NCI-H2081 (cell line): ENCODE measurements at places on chromosomes 4 and X.

DNA sequence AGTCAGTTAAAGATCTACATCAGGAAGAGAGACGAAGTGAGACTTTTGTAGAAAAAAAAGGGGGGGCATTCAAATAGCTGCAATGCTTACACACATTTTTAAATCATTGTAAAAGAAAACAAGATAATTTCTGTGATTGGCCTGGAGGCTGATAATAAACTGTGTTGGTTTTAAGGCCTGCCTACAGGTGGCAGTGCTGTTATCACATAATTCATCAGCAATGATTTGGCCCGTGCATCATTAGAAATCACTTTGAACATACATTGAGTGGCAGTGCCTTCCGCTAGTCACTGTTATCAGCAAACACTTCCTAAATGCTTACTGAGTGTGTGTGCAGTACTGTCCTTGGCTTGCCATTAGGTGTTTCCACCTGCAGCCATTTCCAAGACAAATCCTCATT lies 831.9 kb downstream of the TRIML1 start:
- no peak for DNase-seq

- no peak for DNase-seq
These were observed 25.3 kb downstream of the FAM241A start for GRCh38 chr4:112170451-112170993.

GRCh38 chr4:184731056-184731455 lies 2.8 kb downstream of the CENPU start:
- peak; percentile 26 for DNase-seq

DNA sequence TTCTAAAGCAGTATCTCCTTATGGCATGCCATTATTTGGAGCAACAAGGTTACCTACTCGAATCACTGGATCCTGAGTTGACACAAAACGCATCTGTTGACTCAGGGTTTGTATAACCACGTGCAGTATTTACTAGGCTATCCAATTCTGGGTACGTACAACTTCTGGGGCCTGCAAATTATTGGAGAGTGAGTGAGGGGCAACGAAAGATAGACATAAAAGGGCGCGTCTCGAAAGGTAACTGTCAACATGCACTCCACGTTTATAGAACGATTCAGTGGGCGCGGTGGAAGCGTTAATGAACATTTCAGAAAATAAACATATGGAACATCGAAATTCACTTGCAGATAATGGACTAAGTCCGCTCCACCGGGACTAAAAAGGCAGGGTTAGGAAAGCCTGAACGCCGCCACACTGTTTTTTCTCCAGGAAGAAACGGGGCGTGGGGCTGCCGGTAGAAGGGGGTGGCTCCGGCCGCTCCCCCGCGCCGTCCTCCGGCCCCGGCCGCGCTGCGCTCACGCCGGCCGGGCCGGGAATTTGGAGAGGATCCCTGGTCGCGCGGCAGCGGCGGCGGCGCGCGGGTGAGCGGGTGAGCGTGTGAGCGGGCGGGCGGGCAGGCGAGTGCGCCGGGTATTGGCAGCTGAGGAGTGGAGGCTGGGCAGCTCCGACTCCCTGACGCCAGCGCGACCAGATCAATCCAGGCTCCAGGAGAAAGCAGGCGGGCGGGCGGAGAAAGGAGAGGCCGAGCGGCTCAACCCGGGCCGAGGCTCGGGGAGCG lies at the start of gene SMAD1:
Gene SMAD1, plus strand, starts transcription at position 690 of the 778 bp plus-strand sequence. CDS start 32,761 bp downstream, outside the sequence.
- DNase-seq = peak; percentile 69

DNA sequence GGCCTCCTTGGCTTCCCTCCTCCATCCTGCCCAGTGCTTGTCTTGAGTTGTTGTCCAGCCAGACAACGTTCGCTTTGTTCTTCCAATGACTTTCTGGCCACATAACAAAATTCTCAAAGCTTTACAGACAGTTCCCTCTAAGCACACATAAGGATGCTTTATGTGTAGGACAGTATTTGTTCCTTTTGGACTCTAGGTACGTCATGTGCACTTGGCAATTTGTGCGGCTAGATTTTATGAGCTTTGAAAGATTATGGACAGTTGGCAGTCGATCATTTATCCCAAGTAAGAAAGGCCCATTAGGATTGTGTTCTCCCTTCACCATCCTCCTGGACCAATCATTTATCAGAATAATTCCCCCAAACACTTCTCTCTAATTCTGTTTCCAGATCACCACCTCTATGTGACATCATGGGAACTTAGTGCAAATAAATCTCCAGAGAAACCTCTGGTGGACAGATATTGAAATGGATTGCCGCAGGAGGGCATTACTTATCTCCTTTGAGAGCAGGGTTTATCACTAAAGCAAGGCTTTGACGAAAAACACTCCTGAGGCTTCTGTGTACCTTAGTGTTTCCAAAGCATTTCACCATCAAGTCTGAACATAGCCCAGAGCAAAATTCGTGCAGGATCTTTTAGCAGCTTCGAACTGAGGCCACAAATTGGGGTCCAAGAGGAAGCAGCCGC lies 77.4 kb upstream of the BMPR1B start:
- DNase-seq = no peak

DNA sequence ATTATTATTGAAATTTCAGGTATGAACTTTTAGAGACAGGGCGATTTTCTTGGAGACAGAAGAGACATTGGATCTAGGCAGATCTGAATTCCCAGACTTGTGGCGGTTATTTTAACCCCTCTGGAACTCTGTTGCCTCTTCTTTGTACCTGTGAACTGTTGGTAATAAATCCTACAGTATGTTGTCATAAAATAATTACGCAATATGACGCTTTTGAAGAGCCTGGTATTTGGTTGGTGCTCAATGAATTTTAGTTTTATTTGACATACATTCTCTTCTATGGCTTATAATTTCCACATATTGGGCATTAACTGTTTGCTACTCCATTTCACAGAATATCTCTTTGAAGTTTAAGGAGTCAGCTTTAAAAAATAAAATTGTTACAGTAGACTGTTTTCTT lies 1496.1 kb upstream of the IGFBP7 start:
- no peak for DNase-seq

- DNase-seq = peak; percentile 83
These were observed 4.1 kb upstream of the UGT2B7 start for GRCh38 chr4:69092190-69092589.

DNA sequence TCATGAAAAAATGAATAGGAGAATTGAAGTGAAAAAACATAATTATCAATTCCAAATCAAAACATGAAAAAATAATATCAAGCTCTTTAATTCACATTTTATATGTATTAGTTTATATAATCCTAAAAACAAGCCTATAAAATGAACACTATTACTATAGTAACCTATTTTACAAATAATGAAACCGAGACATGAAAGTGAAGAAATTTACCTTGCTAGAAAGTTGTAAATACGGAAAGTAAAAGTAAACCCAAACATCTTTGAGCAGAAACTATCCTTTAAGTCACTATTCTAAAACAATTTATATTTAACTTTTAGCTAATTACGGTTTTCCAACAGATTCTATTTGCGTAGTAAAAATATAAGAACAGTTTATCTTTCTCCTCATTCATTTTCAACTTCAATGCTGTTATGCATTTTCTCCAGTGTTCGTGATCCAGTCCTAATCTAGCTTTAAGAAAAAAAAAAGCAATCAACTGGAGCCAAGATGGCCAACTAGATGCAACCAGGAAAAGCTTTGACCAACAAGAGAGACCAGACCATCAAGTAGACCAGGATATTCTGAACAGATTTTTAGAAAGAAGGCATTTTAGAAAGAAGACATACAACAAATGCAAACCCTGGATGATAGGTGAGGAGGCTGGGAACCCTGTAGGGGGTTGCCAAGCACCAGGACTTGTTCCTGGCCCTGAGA lies 67.0 kb downstream of the DDX53 start:
- DNase-seq = no peak

- DNase-seq = no peak
These were observed 36.2 kb downstream of the ARHGAP10 start for GRCh38 chr4:147768113-147768512.

DNA sequence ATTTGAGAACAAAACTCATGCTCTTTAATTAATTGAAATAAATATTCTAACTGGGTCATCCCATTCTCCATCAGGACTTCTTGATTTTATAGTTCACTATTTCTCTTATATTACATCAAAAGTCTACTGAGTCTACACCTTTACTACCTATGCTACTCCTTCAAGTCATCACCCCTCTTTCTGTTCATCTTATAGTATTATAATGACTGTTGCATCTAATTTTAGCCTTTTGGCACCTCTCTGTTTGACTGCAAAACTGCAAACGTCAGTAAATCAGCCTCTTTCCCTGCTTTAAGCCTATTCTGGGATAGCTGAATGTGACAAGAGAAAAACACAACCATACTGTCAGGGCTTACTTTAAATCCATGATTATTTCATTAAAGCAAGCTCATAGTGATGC lies 639.1 kb downstream of the GABRG1 start:
- no peak for DNase-seq

DNA sequence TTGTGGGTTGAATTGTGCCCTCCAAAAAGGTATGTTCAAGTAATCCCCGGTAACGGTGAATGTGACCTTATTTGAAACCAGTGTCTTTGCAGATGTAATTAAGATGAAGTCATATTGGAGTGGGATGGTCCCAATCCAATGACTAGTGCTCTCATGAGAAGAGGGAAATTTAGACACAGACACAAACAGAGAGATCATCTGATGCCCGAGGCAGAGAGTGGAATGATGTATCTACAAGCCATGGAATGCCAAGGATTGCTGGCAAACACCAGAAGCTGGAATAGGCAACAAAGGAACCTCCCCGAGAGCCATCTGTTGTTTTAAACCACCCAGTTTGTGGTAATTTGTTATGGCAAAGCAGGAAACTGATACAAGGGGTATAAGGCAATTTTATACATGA lies 35.1 kb downstream of the RPS6KA3 start:
- no peak for DNase-seq

- DNase-seq = no peak
These were observed 132.0 kb upstream of the MED14 start for GRCh38 chrX:40867352-40867751.

DNA sequence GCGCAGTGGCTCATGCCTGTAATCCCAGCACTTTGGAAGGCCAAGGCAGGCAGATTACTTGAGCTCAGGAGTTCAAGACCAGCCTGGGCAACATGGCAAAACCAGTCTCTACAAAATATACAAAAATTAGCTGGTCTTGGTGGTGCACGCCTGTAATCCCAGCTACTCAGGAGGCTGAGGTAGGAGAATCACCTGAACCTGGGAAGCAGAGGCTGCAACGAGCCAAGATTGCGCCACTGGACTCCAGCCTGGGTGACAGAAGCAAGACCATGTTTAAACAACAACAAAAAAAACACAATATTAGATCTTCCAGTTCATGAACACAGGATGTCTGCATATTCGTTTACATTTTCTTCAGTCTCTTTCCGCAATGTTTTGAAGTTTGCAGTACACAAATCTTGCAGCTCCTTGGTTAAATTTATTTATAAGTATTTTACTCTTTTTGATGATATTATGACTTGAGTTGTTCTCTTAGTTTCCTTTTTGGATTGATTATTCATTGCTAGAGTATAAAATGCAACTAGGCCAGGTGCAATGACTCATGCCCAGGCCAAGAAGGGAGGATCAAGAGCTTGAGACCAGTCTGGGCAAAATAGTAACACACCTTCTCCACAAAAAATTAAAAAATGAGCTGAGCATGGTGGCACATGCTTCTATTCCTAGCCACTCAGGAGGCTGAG lies 30.4 kb upstream of the ABCG2 start:
- DNase-seq = no peak

GRCh38 chrX:37813570-37813969 lies 33.7 kb downstream of the CYBB start:
- no peak for DNase-seq
